ENCODE measurements at places on chromosomes 1 and 21.

- DNase-seq = no peak
These were observed 993.8 kb upstream of the NCAM2 start for GRCh38 chr21:20004367-20004766.

- DNase-seq = no peak
These were observed 7.4 kb downstream of the PAXBP1 start for GRCh38 chr21:32764186-32764585.

DNA sequence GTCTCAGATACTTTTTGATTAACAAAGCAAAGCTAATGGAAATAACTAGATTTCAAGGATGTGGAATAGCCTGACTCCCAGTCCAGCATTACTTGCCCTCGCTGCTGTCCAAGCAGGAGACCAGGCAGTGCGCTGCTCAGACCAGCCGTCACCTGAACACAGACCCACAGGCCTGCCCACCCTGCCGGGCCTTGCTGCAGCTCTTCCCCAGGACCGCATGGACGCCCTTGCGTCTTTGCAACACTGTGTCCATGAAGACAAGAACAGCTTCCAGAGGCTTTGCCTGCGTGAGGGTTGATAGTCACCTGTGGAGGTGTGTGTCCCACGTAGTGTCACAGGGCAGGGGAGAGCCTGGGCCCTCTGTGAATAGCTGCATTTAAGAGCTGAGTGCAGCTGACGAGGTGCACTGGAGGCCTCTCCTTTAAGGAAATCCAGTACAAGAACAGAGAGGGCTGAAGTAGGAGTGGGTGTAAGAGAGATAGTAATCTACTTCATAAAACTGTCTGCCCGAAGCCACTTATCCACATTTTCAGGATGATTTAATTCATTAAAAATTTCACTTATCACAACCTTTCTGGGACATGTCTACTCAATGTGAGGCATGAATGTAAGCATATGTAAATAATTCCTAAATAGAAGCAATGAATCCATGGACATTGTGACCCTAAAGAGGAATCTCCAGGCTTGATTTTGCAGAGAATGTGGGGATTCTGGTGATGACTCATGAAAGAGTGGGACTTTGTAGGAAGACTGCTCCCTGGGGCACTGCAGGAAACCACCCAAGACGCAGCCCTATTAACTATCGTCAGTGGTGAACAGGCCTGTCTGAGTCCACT is 176.2 kb upstream of the RAB4A start:
- DNase-seq = no peak

DNA sequence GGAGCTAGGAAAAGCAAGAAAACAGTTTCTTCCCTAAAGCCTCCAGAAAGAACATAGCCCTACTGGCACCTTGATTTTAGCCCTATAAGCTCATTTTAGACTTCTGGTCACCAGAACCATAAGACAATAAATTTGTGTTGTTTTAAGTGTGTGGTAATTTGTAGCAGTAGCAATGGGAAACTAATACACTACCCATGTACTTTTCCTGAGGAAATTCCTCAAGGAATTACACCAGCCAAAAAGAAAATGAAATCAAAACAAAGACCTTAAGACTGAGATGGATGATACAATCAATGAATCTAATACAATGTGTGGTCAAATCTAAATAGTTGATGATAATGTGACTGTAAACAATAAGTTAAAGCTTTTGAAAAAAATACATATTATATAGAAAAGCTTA is 11.8 kb downstream of the VAMP4 start:
- no peak for DNase-seq

DNA sequence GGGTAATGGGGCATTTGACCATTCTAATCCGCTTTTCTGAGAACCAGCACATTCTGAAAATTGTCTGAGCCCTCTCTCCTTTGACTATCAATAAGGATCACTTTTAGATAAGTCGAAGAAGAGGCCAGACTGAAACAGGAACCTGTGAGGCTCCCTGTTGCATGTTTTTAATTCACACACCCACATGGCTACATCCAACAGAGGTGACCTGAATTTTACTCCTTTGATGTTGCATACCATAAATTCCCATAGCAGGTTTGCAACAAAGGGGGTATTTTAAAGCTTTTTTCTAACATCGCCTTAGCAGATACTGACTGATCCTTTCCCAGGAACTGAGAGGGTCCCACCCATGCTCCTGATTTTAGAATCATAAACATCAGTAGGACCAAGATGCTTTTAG is 450.8 kb downstream of the USP25 start:
- no peak for DNase-seq

DNA sequence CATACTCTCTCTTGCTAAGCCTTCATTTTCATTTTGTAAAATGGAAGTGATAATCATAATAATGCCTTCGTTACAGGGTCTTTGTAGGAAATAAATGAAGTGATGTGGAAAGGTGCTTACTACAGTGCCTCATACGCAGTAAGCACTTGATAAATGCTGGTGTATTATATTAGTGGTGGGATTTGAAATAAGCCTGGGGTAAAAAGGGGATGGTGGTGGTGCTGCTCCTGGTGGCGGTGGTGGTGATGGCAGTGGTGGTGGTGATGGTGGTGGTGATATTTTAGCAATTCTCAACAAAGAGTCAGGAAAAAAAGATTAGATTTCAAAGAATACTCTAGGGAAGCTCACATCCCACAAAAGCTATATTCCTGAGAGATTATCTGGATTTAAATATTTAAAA is 35.5 kb upstream of the ATP1B1 start:
- DNase-seq = no peak

- no peak for DNase-seq
These were observed 34.8 kb upstream of the ADARB1 start for GRCh38 chr21:45039317-45040156.

DNA sequence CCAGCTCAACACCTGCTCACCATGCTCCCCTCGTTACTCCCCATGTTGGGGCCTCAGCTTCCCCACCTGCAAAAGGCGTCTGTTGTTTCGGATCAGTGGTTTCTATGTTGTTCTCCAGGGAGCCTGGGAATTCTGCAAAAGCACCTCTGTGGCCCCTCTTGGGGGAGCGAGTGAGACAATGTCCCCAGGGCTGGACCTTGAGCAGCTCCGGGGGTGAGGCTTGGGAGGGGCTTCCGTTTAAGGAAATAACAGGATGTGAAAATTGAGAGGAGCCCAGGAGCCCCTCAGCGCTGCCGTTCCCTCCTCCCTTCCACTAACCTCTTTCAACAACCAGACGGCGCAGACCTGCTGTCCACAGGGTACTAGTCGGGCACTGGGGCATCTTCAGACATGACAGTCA is 98.5 kb upstream of the IFFO2 start:
- no peak for DNase-seq

DNA sequence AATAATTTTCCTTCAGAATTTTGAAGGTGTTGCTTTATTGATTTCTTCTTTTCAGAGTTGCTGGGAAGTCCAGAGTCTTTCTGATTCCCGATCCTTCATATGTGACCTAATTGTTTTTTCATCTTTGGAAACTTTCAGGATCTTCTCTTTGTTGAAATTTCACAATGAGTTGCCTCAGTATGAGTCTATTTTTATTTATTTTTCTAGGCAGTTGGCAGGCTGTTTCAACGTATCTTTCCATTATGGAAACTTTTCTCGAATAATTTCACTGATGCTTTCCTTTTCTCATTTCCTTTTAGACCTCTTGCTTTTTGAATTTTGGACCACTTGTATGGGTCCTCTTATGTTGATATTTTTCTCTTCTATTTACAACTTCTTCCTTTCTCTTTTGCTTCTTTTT is 354.3 kb downstream of the TGFB2 start:
- DNase-seq = no peak

DNA sequence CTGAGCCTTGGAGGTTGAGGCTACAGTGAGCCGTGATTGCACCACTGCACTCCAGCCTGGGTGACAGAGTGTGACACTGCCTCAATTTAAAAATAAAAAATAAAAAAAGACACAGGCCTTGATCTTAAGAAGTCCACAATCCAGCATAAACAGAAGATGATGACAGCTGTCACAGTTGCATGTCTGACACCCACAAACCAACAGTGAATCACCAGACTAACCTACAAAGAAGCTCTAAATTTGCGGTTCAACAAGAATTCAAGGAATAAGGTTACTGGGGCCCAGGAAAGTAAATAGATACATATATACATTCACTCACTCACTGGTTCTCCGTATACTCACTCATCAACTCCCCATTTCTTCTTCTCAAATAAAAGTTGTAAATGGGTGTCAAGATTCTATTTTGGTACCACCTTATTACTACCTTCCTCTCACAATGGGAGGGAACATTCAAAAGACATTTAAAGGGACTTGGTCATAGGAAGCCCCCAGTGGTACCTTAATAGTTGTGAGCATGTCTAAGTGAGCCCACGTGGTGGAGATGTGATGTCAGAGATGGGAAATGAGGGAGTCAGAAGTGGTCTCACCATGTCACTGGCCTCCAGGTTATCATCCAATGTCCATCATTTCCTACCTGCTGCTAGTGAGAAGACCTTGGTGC is 66.9 kb upstream of the PRDX6 start:
- DNase-seq = no peak

DNA sequence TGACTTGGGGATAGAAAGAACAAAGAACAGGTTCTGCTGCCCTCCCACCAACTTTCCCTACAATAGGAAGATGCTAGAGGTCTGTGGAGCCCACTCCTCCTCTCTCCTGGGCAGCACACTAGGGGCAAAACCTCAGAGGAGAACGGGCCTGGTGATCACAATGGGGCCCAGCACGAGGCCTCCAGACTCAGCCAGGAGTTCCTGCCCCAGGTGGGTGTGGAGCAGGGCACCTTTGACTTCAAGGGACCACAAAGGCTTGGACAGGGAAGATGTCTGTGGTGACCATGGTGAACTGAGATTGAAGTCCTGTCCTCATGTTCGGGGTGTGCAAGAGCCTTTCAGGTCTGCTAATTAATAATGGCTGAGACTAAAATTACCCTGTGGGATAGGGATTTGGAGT is 88.8 kb downstream of the LAMC2 start:
- DNase-seq = no peak

GRCh38 chr1:204650911-204651570 is 34.5 kb downstream of the LRRN2 start:
- no peak for DNase-seq

DNA sequence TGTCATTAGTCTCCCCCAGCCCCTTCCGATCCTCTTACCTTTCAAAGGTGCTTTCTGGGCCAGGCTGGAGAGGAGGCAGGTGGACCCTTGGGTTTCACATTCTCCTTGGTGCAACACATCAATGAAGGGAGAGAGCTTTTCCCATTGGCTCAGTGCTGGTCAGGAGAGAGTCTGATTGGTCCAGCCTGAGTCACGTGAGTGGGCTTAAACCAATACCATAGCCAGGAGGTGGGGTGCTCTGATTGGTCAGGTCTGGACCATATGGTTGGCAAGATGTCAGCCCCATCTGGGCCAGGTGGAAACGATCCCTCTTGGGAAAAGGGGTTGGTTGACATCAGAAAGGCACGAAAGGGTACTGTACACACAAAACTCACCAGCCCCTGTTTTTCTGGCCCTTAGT is 44.8 kb upstream of the ABCG1 start:
- no peak for DNase-seq

DNA sequence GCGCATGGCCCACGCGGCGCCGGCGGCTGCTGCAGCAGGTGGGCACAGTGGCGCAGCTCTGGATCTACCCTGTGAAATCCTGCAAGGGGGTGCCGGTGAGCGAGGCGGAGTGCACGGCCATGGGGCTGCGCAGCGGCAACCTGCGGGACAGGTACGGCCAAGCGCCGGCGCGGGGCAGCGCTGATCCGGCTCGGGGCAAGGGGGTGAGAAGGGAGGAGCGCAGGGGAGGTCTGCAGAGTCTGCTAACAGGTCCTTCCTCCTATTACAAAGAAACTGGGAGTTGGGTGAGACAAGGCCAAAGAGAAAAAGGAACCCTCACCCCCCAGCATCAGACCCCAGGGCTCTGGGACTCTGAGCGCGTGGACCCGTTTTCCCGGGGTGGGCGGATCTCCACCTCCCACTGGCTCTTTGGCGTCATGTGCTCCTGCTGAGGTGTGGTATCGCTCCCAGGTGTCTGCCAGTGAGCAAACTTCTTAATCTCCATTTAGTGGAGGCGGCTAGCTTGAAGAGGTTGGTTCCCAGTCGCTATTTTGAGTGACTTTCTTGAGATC is 431 bp downstream of the MTARC1 start:
- no peak for DNase-seq

GRCh38 chr1:208731981-208732821 is 488.0 kb upstream of the PLXNA2 start:
- no peak for DNase-seq

DNA sequence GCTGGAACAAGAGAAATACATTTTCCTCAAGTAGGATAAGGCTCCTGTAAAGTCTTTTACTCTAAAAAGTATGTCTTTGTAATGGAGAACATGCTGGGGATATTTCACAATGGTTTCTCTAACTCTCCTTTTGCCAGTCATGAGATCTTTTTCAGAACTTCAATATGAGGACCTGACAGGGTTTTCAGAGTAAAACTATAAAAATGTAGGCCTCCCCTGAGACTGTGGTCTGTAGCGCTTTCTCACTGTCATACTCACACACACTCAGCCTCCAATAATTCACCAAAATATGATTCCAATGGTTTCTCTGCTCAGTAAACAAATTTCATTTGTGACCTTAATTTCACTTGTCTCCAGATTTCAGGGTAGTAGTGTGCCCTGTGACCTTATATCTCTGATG is 440.1 kb upstream of the PTBP2 start:
- no peak for DNase-seq

DNA sequence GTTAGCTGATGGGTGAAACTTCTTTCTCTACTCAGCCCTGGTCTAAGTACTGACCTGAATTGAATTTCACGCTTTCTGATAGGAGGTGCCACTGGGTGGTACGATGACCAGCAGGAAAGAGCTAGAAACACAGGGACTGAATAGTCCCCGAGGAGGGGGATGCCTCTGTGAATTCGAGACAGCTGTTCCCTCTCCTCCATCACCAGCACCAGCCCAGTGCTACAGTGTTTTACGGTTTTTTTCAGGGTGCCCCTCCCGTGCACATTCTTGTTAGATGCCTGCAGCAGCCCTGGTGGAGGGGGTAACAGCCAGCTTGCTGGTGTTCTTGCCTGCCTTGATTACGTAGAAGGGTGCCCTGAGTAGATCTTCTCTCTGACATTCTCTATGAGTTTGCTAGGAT is 7.1 kb downstream of the HUNK start:
- no peak for DNase-seq

DNA sequence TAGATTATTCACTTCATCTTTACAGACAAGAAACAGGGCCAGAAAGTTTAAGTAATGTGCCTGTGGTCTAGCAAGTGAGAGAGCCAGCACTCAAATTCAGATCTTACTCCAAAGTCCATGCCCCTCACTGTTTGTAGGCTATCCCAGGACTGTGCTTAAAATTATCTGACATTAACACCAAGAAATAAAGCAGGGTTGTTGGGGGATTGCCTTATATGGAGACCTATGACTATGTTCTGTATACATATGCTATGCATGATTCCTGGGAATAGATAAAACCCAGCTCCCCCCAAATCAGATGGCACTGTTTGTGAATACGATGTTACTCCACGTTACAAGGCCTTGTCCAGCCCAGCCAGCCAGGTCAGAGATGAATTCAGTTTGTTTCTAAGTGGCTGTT is 131.6 kb upstream of the HOOK1 start:
- no peak for DNase-seq

Measured in activated effector memory CD4-positive, alpha-beta T cell treated with Interleukin-2 at 50 U/mL for 16 hours (primary cell).